ENCODE measurements at places on chromosomes 3 and 15. TPM values are rescaled to one million over a fixed set of nuclear protein-coding genes. Genes with fewer than 3 reads are reported as not detected.

DNA sequence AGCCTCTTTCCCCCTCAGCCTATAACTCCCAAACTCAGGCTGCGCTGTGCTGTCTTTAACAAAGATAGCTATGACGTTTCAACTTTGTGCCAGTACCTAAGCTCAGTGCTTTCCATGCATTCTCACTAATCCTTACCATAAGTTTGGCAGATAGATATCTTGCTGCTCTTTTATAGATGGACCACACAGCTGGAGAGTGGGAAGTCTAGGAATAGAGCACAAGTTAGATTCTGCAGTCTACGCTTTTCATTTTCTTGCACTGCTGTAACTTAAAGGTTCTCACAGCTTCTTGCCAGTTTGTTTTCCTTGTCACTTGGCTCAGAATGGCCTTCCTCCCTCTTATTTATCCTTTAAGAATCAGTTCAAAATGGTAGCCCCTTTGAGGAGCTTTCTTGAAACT lies 468.8 kb downstream of the CNTN4 start:
- H3K36me3 ChIP-seq, result no peaks in the 10 kb centered on the region
- H3K4me3 ChIP-seq, result no peak overlapping the region
- no peaks in the 10 kb centered on the region for H3K4me1 ChIP-seq
- DNase-seq, result no peak

DNA sequence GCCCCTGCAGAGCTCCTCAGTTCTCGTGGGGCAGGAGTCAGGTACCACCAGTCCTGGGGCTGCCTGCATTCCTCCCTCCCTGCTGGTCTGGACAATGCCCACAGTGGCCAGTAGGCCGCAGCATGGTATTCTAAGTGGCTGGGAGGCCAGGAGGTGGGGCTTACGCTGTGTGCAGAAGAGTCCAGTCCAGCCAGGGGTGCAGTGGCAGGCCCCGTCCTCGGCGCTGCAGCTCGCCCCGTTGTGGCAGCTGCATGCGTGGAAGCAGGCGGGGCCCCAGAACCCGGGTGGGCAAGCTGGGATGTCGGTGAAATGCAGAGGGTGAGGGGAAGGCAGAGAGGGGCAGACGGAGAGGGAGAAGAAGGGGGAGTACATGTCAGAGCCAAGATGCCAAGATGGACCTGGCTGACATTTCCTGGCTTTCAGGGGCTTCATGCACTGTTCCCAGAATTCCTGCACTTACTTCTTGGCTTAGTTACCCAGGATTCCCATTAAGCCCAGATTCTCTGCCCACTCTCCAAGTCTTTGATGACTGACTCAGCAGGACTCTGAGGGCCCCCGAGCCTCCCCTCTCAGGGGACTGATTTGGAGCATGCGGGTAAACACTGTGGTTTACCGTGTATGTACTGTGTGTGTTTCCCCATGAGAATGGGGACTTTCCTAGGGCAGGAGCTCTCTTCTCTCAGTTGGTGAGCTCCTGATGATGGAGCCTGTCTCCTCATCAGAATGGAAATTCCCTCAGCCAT lies 47.5 kb downstream of the RAB11A start:
- no peaks in the 10 kb centered on the region for H3K27me3 ChIP-seq
- H3K4me1 ChIP-seq, result peaks cover 72% of the 10 kb centered on the region
- H3K27ac ChIP-seq, result peak overlapping the region; percentile 64
- peak overlapping the region; percentile 69 for H3K4me3 ChIP-seq
- DNase-seq, result peak; percentile 64

DNA sequence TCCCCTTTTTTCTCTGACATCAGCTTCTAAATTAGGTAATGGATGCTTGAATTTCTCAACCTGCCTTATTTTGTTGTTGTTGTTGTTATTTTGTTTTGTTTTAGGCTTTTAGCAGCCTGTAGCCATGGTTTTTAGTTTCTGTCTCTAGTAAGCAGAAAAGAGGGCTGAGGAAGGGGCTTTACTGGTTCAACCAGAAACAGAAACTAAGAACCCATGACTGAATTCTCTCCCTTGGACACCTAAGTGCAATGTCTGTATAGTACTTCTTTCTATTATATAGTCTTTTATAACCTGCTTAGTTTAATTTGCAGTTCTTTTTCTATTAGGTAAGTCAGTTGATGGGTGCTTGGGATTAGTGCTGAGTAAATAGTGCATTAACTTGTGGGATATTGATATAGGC lies 129.0 kb downstream of the BBX start:
- peak overlapping the region; percentile 57 for H3K27ac ChIP-seq
- H3K36me3 ChIP-seq, result peaks cover 36% of the 10 kb centered on the region
- H3K27me3 ChIP-seq, result no peaks in the 10 kb centered on the region
- H3K4me1 ChIP-seq, result peaks cover 31% of the 10 kb centered on the region
- DNase-seq, result no peak

- DNase-seq, result no peak
- H3K27me3 ChIP-seq, result no peaks in the 10 kb centered on the region
- H3K4me1 ChIP-seq, result peaks cover 24% of the 10 kb centered on the region
- H3K4me3 ChIP-seq, result peak overlapping the region; percentile 81
- H3K36me3 ChIP-seq, result no peaks in the 10 kb centered on the region
- H3K27ac ChIP-seq, result no peak overlapping the region
Measured at GRCh38 chr3:58178528-58179234, 32.1 kb downstream of the DNASE1L3 start.

DNA sequence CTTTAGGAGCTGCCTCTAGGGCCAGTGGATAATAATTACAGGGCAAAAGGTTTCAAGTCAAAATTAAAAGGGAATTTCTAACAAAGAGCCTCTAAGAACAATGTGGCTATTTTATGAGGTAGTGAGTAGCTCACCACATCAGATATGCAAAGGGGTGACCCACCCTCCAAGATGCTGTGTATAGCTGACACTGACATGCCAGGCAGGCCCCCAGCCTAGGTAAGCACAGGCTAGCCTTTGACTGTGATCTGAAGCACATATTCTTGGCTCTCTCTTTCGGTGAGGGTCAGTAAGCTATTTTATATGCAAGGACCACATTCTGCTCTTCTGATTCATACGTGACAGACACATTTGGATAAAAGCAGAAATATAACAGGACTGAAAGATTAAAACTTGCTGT lies 2.8 kb upstream of the THSD4 start:
- no peak overlapping the region for H3K27ac ChIP-seq
- H3K27me3 ChIP-seq, result peaks cover 30% of the 10 kb centered on the region
- peaks cover 9% of the 10 kb centered on the region for H3K4me1 ChIP-seq
- H3K4me3 ChIP-seq, result no peak overlapping the region
- DNase-seq, result no peak
- H3K36me3 ChIP-seq, result no peaks in the 10 kb centered on the region

DNA sequence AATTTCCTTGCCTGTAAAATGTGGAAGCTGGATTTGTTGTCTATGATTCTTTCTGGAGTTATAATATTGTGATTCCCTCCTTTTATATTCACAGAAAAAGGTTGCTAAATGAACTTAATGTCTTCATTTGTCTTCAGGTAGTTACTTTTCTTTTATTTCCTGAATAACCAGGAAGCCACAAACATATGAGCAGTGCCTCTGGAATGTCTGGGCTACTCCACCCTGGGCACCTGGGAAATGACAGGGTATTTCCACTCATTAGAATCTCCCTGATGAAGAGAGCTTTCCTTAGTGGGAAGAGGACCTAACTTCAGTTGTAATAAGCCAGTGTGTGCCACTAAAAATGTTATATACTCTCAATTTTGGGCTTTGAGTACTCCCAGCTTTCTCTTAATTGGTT lies 3.8 kb upstream of the SLMAP start:
- DNase-seq, result no peak
- H3K36me3 ChIP-seq, result peaks cover 9% of the 10 kb centered on the region
- H3K4me1 ChIP-seq, result peaks cover 11% of the 10 kb centered on the region
- H3K27ac ChIP-seq, result no peak overlapping the region

DNA sequence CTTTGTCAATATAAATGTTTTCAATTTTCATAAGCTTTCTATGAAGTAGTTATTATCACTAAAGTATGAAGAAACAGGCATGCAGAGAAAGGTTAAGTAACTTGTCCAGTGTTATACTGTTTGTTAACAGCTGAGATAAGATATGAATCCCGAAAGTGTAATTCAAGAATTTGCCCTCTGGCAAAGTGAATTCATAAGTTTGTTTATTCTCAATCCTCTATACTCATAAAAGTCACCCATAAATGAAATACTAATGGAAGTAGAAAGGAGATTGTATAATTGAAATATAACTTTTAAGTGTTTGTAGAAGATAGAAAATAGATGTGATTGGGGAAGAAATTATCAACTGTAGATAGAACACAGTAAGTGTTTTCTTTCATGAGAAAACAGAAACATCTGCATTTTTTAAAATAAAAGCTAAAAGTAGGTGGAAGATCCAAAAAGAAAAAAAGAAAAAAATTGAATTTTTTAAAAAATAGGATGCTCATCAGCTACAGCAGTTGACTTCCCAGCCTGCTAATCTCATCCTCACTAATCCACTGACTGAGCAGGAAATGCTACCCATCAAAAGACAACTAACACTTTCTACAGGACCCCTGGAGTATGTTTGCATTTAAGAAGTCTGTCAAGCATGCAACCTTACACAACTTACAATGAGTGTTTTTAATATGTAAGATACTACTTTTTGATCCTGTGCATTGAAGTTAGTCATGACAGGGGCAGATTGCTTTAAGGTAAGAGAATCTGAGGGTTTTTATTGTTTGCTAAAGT lies 878.1 kb downstream of the SI start:
- H3K36me3 ChIP-seq, result no peaks in the 10 kb centered on the region
- H3K27me3 ChIP-seq, result no peaks in the 10 kb centered on the region
- H3K27ac ChIP-seq, result no peak overlapping the region
- DNase-seq, result no peak
- no peaks in the 10 kb centered on the region for H3K4me1 ChIP-seq
- H3K4me3 ChIP-seq, result no peak overlapping the region

DNA sequence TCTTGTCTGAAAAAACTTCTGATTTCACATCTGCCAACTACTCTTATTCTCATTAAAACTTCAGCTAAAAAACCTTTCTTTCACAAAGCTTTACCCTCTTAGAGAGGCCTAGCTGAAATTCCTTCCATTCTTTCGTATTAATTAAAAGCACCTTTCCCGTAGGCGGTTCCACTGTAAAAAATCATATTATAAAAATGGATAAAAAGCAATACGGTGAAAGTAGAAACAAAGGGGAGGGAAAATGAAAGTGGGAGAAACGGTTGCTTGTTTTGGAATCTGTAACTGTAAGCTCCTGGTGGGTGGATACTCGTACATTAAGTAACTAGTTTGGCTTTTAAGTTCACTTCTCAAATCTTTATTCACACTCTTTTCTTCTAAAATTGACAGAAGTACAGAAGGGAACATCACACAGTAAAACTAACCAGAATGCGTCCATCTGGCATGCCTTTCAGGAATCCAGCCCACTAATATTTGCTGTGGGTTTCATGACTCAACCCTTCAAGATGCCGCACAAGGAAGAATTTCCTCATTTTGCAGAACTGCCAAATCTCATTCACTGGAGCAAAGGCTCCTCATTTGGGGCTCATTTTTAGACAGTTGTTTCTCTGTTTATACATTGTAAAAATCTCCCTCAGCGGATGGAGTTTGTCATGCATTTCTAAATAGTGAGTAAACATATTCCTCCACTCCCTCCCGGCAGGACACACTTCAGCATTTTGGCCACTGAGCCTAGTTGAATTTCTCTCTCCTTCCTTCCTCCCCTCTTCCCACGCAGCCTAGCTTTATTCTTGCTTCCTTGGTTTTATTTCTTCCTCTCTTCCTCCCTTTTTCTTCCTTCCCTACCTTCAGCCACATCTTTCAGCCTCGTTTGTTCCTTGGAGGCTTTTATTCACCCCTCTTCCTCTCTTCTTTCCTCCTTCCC lies 419.5 kb upstream of the NAALADL2 start:
- no peak overlapping the region for H3K27ac ChIP-seq
- peaks cover 11% of the 10 kb centered on the region for H3K4me1 ChIP-seq
- peak overlapping the region; percentile 35 for H3K4me3 ChIP-seq
- DNase-seq, result no peak
- H3K27me3 ChIP-seq, result peaks cover 14% of the 10 kb centered on the region

DNA sequence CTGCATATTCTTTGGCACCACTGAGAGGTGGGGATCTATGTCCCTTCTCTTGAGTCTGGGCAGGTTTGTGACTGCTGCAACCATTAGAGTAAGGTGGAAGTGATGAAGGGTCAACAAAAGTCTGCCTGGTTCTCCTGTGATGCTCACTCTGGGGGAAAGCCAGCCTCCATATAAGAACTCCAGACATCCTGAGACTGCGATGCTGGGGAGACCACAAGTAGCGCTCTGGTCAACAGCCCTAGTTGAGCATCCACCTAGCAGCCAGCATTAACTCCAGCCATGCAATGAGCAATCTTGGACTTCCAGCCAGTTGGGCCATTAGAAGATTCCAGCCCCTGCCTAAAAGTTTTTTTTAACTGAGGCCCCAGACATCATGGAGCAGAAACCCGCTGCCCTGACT lies 62.8 kb downstream of the SCN11A start:
- no peak overlapping the region for H3K27ac ChIP-seq
- no peak for DNase-seq
- H3K4me3 ChIP-seq, result no peak overlapping the region
- peaks cover 25% of the 10 kb centered on the region for H3K27me3 ChIP-seq
- H3K4me1 ChIP-seq, result no peaks in the 10 kb centered on the region

GRCh38 chr15:97009031-97009431 lies 678.5 kb downstream of the NR2F2 start:
- no peaks in the 10 kb centered on the region for H3K36me3 ChIP-seq
- H3K27me3 ChIP-seq, result no peaks in the 10 kb centered on the region
- no peak for DNase-seq
- no peaks in the 10 kb centered on the region for H3K4me1 ChIP-seq
- H3K4me3 ChIP-seq, result no peak overlapping the region
- no peak overlapping the region for H3K27ac ChIP-seq

GRCh38 chr15:70049701-70050301 lies 47.9 kb downstream of the TLE3 start:
- no peak overlapping the region for H3K27ac ChIP-seq
- no peak overlapping the region for H3K4me3 ChIP-seq
- no peak for DNase-seq
- H3K4me1 ChIP-seq, result peaks cover 11% of the 10 kb centered on the region
- H3K36me3 ChIP-seq, result peaks cover 85% of the 10 kb centered on the region
- no peaks in the 10 kb centered on the region for H3K27me3 ChIP-seq

DNA sequence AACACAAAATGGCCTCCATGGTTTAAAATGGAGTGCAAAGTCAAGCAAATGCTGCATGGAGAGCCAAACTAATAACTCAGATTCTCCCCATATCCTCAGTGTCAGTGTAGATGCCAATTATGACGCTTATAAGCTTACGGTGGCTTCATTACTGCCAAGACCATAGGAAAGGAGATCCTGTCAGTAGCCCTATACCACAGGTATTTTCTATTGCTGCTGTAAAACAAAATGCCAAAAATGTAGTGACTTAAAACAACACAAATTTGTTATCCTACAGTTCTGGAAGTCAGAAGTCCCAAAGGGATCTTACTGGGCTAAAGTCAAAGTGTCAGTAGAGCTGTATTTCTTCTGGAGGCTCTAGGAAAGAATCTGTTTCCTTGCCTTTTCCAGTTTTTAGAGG lies 149.8 kb upstream of the GBE1 start:
- H3K4me3 ChIP-seq, result no peak overlapping the region
- H3K4me1 ChIP-seq, result no peaks in the 10 kb centered on the region
- H3K36me3 ChIP-seq, result no peaks in the 10 kb centered on the region
- no peak overlapping the region for H3K27ac ChIP-seq

- H3K4me3 ChIP-seq, result no peak overlapping the region
- no peaks in the 10 kb centered on the region for H3K27me3 ChIP-seq
- H3K27ac ChIP-seq, result no peak overlapping the region
Measured at GRCh38 chr15:67579164-67579563, 36.7 kb downstream of the MAP2K5 start.

Gene RLBP1
- not detected for total RNA-seq

Gene TRH
- not detected for total RNA-seq

Gene SEMA3G
- not detected for total RNA-seq

Gene TMC3
- total RNA-seq, result not detected

Gene ARHGAP31
- 23.7 TPM for total RNA-seq

Gene NCKIPSD
- 9.2 TPM for total RNA-seq

Gene GLT8D1
- 22.2 TPM for total RNA-seq

Gene CCR9
- 0.44 TPM for total RNA-seq

Gene EIF2B5
- total RNA-seq, result 74.2 TPM

Gene SENP8
- total RNA-seq, result 1.6 TPM

Gene C3orf70
- total RNA-seq, result not detected

Gene RTP1
- total RNA-seq, result not detected
